ENCODE measurements at places on chromosomes 16 and 17.
A peak's percentile ranks its signal among the peaks of the same experiment; 100 is the strongest.

DNA sequence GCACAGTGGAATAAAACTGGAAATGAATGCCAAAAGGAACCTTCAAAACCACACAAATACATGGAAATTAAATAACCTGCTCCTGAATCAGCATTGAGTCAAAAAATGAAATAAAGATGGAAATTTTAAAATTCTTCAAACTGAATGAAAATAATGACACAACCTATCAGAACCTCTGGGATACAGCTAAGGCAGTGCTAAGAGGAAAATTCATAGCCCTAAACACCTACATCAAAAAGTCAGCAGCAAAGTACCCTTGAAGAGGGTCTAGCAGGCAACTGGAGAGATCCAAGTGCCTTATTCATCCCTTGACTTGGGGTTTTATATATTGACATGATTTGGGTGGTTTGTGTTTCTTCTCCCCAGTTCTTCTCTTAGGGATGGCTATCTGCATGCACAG is 294.1 kb downstream of the PMP22 start:
- no peak for DNase-seq

DNA sequence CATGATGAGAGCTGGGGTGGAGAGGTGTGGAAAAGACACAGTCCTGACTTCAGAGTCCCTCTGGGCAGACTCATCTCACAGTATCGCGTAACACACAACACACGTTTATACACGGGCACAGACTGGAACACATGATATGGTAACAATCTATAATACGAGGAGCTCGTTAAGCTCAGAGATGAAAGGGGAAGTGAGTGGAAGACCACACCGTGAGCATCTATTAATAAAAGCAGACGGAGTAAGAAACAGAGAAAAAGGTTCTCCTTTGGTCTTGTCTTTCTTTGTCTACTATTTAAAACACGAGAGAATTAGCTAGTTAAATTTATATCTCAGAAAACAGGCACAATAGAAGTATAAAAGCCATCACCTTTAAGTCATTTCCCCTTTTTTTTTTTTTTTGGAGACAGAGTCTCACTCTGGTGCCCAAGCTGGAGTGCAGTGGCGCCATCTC is 13.5 kb downstream of the ANKRD11 start:
- DNase-seq: no peak

GRCh38 chr16:85761861-85762260 is 11.0 kb upstream of the C16orf74 start:
- DNase-seq: no peak

DNA sequence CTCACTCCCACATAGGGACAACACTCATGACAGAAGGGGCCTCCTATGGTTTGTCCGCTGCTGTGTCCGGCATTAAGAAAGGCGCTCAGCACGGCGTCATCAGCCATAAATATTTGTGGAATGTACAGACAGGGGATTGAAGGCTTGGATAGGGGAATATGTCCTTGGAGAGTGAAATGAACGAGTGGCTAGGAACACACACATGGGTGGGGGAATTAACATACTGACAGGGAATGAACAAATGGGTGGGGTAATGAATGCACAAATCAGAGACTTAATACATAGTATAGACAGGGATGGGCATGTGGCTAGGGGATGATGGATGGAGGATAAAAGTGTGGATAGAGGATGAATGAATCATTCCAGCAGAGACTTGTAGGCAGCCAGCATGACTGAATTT is 154.0 kb upstream of the HSBP1 start:
- no peak for DNase-seq

DNA sequence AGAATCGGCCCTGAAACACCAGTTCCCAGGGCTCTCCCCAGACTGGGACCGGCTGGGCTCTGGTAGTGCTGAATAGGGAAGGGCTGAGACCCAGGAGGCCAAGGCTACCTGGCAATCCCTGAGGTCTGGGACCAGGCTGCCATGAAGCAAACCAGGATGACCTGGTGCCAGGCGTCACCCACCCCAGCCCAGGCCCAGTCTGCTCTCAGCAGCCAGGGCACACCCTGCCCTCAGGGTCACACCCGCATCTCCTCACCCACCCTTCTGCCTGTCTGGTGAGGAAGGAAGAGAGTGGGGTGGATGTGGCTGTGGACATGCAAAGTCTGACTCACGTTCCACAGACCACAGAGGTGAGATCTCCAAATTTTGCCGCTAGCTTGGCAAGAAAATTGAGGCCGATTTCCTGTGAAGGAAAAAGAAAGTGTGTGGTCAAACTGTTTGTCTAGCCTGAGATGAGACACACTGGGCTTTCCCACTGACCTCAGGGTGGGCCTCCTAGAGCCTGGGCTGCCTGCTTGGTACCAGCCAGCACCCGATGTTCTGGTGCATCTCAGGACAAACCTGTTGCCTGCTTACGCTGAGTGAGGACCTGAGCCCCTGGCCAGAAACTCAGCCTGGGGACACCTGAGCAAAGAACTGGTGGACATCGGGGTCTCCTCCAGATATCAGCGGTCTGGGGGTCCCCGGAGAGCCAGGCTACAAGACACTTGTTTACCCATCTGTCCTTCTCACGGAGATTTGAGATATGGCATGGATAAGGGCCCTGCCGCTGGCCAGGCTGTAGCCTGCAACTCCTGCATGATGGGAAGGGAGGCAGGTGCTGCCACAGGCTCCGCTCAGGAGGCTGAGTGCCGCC is 6.3 kb upstream of the RAB37 start:
- DNase-seq: no peak

DNA sequence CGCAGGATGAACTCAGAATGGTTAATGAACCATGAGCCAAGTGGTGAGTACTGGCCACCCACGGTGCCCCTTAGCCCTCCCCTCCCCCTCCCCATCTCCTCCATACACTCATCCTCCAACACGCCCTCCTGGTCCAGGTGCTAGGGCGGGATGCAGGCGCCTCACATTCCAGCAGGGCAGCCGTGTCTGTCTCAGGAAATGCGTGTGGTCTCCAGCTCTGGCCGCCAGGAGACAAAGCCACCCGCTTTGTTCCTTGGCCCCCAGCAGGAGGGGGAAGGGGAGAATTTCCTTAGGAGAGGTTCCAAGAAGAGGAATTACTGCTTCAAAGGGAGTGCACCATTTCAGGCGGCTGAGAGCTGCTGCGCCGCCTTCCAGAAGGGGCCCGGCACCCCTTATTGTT is 29.7 kb upstream of the RMI2 start:
- DNase-seq: no peak

GRCh38 chr17:17446666-17447155 is 30.1 kb upstream of the MED9 start:
- DNase-seq: peak; percentile 64

DNA sequence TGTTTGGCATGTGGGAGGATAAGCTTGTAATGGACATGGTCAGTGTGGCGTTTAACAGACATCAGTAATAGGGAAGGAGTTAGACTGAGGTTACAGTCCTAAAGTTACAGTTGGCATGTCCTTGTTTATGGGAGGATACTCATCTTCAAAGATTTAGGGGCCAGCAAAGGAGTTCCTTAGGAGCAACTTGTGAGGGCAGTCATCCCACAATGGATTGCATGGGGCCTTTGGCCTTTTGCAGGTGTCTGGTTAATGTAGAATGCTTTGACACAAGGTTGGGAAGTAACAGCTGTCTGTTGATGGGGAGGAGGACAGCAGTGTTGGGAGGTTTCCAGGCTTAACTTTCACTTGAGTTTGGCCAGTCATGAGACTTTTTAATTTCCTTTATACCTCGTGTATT is 2.2 kb downstream of the NUBP1 start:
- no peak for DNase-seq

GRCh38 chr17:3892095-3892998 is 506 bp downstream of the CAMKK1 start:
- DNase-seq: no peak

GRCh38 chr16:15581127-15581815 is 61.7 kb downstream of the MARF1 start:
- no peak for DNase-seq

GRCh38 chr17:15892731-15893657 is 51.9 kb upstream of the ADORA2B start:
- DNase-seq: no peak

- no peak for DNase-seq
Measured at GRCh38 chr17:50048146-50048720, 7.7 kb upstream of the ITGA3 start.

DNA sequence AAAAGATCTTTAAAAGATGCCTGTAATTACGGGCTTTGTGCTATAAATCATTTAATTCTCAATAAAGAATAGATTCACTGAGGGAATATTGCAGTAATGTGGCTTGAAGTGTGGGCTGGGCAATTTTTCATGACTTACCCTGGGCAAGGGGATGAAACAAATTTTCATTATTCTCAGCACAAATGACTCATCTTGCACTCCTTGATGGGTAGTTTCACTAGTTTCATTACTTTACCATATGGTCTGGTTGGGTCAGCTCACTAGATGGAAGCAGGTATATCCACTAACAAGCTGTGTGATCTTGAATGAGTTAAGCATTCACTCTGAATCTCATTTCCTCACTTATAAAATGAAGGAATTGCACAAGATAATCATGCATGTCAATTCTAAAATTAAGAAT is 234.3 kb downstream of the ABCC12 start:
- DNase-seq: no peak

GRCh38 chr16:23987443-23987842 is 151.7 kb downstream of the PRKCB start:
- no peak for DNase-seq

DNA sequence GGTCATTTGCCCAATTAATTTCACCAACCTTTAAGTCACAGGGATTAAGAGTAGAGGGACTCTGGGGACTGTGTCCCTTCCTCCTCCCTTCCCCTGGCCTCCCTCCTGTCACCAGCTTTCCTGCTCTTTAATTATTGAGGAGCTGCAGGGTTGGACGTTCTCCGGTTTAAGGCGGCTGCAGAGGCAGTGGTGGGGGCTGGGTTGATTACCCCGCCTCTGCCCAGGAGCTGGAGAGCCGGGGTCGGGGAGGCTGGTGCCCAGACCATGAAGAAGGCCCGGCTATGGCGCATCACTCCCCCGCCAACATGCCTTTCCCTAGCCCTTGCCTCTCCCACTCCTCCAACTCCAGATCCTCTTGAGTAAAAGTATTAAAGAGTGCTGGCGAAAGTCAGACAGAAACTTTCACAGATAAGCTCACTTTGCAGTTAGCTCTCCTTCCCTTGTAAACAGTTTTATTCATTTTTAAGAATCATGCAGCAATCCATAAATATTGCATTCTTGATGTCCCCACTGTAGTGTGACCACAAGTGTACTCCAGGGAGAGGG is 1.1 kb upstream of the FOXJ1 start:
- no peak for DNase-seq

- no peak for DNase-seq
Measured at GRCh38 chr17:35080536-35080935, 17.0 kb upstream of the RFFL start.

DNA sequence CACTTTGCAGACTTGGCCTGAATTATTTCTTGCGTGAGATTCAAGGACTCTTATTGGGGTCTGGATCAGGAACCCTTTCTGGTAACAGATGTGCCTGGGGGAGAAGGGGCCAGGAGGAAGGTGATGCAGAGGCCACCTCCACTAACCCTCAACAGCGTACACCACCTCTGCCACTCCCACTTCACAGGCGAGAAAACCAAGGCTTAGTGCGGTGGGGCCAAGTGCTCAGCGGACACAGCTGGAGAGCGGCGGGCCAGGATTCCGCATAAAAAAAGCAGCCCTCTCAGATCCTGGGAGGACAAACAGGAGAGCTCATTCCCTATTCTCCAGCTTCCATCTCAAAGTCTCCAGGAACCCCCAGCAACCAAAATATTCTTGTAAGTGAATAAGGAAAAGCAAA is 51.4 kb downstream of the SLC7A5 start:
- no peak for DNase-seq

DNA sequence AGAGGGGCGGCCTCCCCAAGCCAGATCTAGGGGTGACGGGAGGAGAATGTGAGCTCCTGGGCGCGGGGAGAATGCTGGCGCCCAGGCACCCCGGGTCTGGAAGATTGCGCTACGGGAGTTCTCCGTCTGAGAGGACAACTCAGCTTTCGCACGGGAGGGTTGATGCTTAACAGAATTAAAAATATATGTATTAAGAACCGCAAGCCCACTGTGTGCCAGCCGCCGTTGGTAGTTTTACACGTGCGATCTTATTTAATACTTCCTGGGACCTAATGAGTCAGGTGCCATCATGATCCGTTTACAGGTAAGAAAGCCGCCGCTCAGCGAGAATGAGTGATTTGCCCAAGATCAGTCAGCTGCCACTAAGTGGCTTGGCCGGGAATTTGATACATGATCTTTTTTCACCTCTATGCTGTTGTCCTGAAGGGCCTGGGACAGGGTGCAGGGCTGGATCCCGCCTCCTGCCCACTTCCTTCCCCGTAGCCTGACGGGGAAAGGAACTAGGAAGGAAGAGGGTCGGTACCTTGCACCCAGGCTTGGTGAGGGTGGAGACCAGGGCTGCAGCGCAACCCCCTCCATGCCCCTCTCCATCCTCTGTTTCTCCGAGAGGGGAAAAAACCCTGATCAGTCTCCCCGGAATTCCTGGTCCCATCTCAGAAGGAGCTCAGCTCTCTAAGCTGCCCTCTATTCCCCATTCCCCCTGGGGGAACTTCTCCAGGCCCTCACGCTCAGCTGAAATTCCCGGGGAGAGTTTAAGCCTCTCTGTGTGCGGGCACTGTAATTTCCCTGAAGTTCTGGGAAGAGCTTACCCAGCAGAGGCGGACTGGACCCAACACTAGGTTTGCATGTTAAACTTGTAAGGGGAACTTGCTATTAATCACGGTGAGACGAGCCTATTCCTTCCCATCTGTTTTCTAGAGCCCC is 983 bp downstream of the VAT1L start:
- DNase-seq: no peak

- no peak for DNase-seq
Measured at GRCh38 chr16:381789-382717, at the start of gene PGAP6. Gene PGAP6 (minus strand): TSS chr16:381978. CDS start chr16:381821, 157 bp downstream.

- DNase-seq: no peak
Measured at GRCh38 chr17:39607057-39607850, 466 bp downstream of the NEUROD2 start.

DNA sequence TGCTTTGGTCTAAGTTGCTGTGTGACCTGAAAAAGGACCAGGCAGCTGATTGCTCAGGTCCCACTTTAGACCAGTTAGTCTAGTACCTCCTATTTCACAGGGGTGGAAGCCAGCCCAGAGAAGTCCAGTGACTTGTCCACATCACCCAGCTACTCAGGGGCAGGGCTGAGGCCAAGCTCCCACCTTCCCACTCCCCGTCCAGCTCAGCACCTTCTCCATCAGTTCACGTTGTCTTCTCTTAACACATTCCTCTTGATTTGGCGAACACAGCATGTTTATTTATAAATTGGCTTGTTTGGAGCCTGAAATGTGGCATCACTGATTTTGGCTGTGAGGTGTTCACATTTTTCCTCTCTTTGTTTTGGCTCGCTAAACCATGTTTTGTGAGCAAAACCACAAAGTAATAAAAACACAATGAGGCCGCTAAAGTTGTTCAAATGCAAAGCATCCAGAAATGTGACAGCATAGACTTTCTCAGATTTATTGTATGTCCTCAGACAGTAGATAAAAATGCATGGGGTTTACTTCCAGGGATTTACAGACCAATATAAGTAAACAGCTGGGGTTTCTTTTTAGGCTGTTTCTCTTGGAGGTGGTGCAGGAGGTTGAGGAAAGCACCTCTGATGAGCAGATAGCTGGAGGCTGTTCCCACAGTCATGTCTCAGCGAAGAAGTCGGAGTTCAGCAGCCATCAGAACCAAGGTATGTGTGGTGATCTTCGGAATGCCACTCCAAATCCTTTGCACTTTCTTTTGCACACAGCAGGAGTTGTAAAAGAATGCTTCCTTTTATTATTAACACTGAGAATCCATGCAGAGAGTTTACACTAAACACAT is 88.4 kb downstream of the PLXDC1 start:
- no peak for DNase-seq

- no peak for DNase-seq
Measured at GRCh38 chr17:32629563-32630190, 142.9 kb downstream of the CDK5R1 start.

Data from SHP77 treated with DMSO at 0.1 percent for 48 hours (cell line).